ENCODE measurements at places on chromosomes 4 and X.

DNA sequence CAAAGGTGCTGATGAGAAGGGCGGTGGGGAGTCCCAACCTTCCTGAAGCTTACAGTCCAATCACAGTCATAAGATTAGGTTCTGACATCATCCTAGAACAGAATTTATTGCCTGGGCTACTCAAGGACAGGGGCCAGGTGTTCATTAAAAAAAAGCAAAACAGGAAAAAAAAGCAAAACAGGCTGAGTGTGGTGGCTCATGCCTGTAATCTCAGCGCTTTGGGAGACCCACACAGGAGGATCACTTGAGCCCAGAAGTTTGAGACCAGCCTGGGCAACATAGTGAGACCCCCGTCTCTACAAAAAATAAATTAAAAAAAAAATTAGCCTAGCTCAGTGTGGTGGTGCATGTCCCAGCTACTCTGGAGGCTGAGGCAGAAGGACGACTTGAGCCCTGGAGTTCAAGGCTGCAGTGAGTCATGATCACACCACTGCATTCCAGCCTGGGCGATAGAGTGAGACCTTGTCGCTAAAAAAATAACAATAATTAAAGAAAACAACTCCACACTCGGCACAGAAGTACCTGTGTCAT, 3.0 kb downstream of the RAB9A start:
- DNase-seq = no peak

GRCh38 chr4:79923281-79923680, 149.7 kb downstream of the ANTXR2 start:
- DNase-seq = no peak

- peak; percentile 38 for DNase-seq
Measured at GRCh38 chrX:133670383-133670782, 255.1 kb upstream of the GPC4 start.

DNA sequence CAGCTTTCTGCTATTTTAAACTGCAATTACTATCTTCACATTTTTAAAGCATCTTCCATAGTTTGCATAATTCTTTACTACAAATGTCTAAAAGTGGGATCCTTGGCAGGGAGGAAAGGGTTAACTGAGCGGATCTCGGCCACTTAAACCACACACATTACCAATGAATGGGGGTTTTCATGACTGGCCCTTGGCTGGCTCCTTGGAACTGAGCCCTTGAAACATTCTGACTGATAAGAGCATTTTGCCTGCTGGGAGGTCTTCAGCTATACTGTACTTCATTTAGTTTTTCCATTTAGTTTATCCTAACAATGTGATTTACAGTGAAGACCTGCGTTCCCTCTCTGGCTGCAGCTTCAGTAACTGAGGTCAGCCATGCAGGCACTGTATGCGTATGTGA, 31.7 kb upstream of the MFAP3L start:
- DNase-seq = no peak

DNA sequence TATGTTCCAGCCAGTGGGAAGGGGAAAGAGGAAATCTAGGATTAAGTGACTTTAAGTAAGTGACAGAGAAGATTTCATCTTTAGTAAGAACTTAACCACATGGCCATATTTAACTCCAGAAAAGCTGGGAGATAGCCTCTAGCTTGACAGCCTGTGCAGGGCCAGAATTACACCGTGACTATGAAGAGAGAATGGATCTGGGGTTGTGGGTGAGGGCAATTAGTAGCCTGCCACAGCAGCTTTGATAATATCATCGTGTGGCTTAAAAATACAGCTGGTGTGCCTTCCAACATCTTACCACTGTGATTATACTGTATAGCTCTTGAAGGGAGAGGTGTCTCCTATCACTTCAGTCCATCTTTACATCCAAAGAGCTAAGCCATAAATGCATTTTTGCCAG, 57.6 kb upstream of the TBC1D9 start:
- no peak for DNase-seq

DNA sequence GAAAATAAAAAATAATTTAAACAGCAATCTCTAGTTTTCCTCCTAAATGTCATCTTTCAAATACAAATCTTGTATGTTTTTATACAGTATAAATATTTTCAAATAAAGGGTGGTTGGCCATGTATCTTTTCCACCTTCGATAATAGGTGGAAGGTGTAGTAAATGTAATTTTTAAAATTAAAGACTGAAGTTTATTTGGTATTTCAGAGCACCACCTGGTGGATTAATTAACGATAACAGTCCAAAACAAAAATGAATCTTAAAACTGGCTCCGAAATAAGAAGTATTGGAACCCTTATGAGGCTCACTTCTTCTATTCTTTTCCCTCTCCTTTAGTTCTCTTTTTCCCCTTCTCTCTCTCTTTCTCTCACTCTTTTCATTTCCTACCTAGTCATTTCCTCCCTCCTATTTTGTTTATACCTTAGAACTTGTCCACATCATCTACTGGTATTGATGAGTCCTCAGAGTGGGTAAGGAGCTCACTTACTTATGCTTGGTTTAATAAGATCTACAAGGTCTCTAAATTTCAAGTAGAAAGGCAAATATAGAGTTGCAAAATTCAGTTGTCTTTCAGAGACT, 82.9 kb upstream of the EXOC1L start:
- DNase-seq = no peak

GRCh38 chr4:110087070-110087708, 111.2 kb downstream of the ELOVL6 start:
- no peak for DNase-seq

DNA sequence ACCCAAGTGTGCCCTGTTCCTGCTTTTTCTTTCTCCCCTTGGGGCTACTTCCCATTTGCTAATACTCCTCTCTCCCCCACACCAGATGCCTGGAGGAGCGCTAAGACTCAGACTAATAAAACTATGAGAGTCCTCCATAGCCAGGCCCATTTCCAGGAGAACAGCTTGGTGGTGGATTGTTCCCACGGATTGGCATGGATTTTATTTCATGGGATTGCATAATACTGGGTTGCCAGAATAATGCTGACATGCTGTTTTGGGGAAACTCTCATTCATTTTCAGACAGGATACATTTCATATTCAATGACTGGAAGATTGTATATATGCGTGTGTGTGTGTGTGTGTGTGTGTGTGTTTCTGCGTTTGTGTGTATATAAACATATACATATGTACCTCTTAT, 447.5 kb upstream of the PITX2 start:
- no peak for DNase-seq

- no peak for DNase-seq
Measured at GRCh38 chr4:71006203-71006907, 12.9 kb downstream of the DCK start.

DNA sequence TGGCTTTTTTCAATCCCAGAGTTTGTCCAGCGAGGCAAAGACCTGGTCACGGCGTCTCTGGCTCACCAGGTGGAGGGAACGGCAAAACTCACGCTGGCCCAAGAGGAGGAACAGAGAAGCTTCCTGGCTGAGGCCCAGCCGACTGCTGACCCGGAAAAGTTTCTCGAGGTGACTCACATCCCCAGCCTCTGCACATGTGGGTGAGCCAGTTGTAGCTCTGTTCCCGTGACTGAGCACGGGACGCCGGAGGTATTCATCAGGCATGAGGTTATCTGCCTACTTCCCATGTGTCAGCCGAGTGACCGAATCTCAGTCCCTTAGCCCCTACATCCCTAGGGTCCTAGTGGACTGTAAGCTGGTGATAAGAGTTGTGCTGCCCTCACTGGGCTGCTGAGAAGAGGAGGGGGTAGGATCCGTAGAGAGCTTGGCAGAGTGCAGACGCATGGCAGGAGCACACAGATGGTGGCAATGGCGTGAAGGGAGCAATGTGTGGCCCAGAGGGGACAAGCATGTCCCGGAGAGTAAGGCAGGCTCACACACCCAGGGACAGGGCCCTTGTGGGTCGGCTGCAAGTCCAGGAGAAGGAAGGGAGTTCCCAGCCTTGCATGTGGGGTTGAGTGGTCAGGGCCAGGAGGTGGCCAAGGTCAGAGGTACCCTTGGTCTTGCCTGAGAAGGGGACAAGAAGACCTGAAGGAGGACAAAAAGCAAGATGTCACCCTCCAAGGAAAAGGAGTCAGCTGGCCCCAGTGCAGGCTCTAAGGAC, 42.9 kb downstream of the EVC start:
- DNase-seq = peak; percentile 5

GRCh38 chr4:152399246-152399645, 136.6 kb downstream of the FBXW7 start:
- DNase-seq = no peak

GRCh38 chr4:45530498-45530897, 593.4 kb downstream of the GABRG1 start:
- DNase-seq = no peak

- no peak for DNase-seq
Measured at GRCh38 chr4:184689681-184690080, 40.1 kb downstream of the PRIMPOL start.

- DNase-seq = no peak
Measured at GRCh38 chrX:38941675-38942074, 140.4 kb downstream of the MID1IP1 start.

DNA sequence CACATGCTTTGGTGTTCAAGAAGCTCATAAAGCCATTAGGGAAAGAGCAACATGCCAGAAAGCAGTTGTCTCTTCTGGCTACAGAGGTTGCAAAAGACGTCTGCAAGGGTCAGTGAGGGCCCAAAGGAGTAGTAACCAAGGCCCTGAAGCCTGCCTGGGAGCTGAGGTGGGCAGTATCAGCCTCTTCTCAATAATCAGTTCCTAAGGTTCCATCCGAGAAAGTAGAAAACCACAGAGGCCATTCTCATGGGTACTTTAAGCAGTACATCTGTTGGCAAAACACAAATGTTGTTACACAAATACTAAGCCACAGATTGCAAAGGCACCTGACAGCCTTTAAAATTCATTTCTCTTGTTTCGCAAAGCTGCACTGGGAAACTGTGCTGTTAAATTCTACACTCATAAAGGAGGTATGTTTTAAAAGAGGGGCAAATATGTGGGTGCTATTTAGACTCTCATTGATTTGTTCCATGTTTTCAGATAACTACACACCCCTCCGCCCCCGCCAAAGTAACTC, 37.7 kb downstream of the MECP2 start:
- DNase-seq = no peak

DNA sequence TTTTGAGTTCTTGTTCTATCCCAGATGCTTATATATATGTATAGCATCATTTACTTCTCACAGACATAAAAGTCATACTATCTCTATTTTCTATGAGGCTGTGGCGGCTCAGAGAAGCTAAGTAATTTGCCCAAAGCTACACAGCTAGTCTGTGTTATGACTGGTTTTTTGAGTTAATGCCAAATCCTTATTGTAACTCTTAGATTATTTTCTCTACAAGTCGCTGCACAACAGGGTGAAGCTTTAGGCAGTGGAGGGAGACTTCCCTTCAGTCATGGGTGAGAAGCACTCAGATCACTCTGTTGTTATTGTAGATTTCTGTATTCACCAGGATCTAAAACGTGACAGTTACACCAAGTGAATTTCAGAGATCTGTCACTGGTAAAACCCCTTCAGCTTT, 48.1 kb downstream of the WWC2 start:
- DNase-seq = no peak

DNA sequence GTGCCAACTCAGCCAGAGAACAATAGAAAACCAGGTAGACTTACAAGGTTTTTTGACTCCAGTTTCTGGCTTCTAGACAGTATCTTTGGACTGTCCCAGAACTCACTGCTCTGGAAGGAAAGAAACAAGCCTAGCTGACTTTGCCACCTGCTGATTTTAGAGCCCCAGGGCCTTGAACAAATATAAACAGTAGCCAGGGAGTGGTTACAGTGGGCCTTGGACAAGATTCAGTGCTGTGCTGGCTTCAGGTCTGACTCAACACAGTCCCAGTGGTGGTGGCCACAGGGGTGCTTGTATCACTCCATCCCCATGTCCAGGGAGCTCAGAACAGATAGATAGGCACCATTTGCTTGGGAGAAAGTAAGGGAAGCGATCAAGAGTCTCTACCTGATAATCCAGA, 694.1 kb upstream of the ADGRL3 start:
- DNase-seq = no peak

GRCh38 chr4:118741301-118741855, 56.2 kb downstream of the METTL14 start:
- DNase-seq = no peak

GRCh38 chr4:77699731-77700210, 94.2 kb downstream of the CXCL13 start:
- DNase-seq = peak; percentile 45

DNA sequence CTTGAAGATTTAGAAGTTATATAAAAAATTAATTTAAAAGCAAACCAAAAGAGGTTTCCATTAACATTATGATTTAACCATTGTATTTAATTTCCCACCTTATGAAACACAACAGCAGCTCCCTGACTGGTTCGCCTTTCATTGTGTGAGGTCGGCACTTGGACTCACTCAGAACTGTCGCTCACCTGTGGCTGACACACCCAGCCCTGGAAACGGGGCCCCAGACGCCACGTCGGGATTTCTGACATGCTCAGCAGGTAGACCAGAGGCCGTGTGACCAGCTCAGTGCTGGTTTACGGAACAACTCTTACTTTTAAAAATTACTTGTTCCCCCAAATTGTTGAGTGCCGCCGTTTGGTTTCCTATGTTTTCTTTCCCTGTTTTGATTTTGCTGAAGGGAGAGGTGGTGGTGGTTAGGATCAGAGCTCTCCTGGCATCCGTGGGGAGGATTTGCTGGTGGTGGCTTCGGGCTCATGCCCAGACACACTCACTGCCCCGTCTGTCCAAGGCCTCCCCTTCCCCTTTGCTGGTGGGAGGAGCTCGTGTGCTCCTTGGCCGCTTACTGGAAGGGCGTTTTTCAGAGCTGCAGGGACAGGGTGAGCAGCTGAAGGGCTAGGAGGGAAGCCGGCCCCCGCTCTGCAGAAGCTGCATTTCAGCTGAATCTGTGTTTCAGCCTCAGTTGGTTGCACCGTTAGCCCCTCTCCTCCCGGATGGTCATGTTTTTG, 59.2 kb downstream of the CPLX1 start:
- no peak for DNase-seq

- no peak for DNase-seq
Measured at GRCh38 chrX:37745835-37746217, 34.0 kb upstream of the CYBB start.

DNA sequence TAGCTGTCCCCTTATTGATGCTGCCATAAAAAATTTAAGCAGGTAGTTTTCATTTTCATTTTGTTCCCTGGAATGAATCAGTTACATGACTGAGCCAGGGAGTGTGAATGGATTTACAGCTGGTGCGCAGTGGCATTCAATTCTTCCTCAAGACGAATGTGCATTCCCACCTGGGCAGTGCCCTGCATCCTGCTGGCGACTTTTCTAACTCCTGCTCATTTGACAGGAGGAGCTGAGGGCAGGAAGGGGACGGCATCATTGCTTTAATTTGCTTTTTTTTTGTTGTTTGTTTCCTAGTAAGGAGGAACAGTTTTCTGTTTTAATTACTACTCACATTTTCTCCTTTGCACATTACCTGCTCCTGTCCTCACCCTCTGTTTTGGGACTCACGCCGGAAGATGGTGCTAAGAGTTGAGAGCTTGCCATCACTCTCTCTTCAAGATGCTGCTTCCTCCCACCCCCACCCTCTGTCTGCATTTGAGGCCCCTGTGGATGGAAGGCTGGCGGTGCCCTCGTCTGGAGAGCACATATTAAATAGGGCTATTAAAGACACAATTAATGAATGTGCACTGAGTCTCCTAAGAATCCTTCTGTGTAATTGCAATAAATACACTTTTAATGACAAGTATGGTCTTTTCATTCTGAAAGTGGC, 35.8 kb downstream of the PSAPL1 start:
- no peak for DNase-seq
